ENCODE measurements at places on chromosomes 13 and 19. TPM values are rescaled to one million over a fixed set of nuclear protein-coding genes. Genes with fewer than 3 reads are reported as not detected.

DNA sequence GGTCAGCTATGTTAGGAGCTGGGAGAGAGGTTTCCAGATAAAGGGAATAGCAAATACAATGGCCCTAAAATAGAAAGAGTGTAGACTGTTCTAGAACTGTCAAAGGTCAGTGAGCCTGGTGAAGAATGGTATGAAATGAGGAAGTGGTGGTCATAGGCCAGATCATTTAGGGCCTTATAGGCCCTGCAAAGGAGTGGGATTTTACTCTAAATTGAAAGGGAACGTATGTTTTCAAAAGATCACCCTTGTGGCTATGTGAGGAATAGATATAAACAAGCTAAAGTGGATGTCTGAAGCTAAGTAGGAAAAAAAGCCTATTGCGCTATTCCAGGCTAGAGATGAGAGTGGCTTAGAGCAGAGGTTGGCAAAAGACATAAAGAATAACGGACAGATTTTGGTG, 70.7 kb upstream of the TDRD3 start:
- no peak for DNase-seq

DNA sequence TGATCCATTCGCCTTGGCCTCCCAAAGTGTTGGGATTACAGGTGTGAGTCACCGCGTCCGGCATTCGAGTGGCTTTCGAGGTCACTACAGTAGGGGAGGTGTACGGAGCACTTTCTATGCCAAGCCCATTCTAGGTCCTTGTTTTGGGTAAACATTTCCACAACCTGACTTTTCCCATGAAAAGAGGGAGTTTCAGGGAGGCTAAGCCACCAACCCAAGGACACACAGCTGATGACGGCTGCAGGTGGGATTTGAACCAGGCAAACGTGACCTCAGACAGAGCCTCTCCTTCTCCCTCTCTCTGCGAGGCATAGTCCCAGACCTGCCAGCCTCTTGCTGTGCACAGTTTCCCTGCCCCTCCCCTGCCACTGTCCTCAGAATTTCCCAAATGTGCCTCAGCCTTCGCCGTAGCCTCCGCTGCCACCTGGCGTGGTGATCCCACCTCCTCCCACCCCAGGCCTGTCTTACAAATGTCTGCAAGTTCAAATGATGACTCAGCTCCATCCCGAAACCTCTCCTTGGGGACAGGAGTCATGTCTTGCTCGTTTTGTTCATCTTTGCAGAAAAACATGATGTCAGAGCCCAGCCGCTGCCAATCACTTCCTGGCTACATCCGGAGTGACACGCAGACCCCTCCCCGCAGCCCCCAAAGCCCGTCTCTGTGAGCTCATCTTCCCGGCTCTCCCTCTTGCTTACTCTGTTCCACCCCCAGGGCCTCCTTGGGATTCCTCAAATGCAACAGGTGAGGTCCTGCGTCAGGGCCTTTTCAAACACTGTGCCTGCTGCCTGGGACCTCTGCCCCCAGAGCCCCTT, 6.6 kb upstream of the GADD45B start:
- DNase-seq, result peak; percentile 77

- no peak for DNase-seq
Measured at GRCh38 chr19:7994114-7994513, 11.3 kb downstream of the ELAVL1 start.

- DNase-seq, result no peak
Measured at GRCh38 chr13:78238911-78239310, 320.3 kb upstream of the EDNRB start.

DNA sequence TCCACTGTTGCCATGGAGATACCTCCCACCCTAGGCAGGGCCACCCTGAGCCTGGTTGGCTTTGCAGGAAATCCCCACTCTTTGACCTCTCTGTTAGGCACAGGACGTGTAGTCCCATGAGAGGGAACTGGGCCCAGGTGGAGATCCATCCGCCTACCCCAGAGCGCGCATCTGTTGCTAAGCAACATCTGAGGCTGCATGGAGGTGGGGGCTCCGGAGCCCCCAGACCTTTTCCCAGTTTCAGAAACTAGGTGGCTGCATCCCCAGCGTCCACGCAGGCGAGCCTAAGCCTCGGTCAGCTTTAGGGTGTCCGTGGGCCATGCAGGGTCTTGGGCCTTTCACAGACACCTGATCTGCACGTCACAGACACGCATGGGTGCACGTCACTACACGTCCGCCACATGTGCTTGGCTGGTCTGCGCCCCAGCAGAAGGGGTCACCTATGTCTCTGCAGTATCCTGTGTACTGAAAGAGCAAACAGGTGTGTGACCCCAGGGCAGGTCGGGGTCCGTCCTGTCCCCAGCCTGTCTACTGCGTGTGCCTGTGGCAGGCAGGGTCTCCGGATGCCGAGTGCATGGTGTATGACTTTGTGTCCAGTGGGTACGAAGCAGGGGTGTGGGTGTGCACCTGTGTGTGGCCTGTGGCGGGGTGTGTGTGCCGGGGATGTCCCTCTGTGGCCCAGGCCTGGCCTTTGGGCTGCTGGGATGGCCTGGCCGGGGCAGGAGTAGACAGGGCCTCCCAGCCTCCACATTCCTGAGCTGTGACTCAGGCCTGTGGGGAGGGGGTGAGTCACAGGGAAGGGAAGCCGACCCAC, 4.1 kb upstream of the CIRBP start:
- peak; percentile 86 for DNase-seq

DNA sequence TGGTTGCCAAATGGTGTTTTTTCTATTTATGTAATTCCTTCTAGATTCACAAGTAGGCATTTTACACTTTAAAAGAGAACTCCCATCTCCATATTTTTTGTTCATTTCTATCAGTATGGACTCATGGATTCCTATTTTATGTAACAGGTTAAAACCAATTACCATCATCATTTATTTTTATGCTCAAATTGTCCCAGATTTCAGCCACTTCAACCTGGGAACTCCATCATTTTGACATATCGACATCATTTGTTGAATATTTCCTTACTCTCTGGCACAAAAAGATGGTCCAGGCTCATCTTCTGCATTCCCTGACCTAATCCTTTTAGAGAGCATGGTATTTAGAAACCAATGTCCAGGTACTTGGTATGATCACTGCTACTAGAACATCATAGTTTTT, 79.9 kb downstream of the VWA8 start:
- no peak for DNase-seq

- DNase-seq, result no peak
Measured at GRCh38 chr13:25910243-25910642, 141.6 kb downstream of the SHISA2 start.

- DNase-seq, result no peak
Measured at GRCh38 chr13:102913914-102914313, 68.1 kb downstream of the ERCC5 start.

- no peak for DNase-seq
Measured at GRCh38 chr13:110319397-110319773, 12.3 kb downstream of the COL4A2 start.

DNA sequence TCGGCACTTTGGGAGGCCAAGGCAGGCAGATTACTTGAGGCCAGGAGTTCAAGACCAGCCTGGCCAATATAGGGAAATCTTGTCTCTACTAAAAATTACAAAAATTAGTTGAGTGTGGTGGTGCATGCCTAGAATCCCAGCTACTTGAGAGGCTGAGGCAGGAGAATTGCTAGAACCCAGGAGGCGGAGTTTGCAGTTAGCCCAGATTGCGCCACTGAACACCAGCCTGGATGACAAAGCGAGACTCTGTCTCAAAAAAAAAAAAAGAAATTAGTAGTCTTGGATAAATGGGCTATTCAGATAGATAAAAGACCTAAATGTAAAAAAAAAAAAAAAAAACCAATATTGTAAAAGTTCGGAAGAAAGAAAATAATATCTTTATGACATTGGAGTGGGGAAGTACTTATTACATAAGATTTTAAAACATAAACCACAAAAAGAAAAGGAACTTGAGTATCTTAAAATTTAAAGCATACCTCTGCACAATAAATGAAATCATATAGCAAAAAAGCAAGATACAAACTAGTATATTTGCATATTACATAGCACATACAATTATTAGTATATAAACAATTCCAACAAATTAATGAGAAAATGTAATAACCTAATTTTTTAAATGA, 26.7 kb upstream of the RNASEH2B start:
- DNase-seq, result no peak

DNA sequence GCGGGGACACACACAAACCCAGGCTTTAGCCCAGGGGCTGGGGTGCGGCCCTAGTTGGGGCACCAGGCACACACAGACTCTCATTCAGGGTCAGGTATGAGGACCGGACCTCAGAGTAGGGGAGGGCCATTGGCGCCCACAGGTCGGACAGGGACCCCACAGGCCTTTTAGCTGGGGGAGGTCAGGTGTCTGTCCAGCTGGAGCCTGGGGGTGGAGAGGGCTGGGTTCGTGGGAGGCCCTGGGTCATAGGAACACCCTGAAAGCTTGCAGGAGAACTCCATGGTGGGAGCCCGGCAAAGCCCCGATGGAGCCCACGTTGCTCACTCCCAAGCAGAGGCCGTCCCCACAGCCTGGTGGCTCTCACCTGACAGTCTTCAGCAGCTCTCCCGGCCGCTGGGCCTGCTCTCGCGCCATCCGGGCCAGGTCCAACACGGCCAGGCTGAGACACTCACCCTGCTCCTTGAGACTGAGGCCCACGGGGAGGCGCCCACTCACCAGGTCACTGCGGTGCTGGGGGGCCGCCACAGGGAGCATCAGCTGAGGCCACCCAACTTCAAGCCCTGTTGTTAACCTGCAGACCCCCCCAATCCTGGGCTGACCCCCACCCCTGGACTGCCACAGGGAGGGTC, 5.0 kb downstream of the JAK3 start:
- DNase-seq, result no peak

DNA sequence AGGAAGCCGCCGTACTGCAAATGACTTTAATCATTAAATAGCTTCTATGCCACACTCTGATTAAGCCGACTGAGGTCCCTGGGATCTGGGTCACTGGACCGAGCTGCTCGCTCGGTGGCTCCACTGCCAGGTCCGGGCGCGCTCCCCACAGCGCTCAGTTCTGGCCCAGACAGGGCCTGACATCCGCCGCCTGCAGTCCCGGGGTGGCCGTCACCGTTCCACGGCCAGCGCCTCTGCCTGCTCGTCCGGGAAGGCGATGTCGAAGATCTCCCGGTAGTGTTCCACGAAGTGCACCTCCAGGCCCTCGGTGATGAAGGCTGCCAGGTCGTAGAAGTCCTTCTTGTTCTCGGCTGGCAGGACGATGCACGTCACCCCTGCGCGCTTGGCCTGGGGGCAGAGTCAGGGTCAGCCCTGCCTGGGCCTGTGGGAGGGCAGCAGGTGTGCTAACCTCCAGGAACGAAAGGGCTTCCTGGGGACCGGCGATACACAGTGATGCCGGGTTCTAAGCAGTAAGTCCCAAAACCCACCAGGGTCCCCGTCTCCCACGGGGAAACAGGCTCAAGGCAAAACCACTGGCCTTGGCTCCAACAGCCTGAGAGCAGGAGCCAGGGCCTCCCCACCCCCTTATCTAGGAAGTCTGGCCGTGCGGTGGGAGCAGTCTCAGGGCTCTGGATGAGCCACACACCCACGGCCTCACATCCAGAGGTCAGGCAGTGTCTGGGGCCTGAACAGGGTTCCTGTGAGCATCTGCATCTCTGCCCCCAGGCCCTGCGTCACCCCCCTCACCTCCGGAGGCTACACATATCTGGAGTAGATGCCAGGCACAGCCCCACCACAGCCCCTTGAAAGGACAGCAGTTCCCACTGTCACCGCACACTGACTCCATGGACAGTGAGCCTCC, 2.0 kb downstream of the RPL36 start:
- DNase-seq, result no peak

DNA sequence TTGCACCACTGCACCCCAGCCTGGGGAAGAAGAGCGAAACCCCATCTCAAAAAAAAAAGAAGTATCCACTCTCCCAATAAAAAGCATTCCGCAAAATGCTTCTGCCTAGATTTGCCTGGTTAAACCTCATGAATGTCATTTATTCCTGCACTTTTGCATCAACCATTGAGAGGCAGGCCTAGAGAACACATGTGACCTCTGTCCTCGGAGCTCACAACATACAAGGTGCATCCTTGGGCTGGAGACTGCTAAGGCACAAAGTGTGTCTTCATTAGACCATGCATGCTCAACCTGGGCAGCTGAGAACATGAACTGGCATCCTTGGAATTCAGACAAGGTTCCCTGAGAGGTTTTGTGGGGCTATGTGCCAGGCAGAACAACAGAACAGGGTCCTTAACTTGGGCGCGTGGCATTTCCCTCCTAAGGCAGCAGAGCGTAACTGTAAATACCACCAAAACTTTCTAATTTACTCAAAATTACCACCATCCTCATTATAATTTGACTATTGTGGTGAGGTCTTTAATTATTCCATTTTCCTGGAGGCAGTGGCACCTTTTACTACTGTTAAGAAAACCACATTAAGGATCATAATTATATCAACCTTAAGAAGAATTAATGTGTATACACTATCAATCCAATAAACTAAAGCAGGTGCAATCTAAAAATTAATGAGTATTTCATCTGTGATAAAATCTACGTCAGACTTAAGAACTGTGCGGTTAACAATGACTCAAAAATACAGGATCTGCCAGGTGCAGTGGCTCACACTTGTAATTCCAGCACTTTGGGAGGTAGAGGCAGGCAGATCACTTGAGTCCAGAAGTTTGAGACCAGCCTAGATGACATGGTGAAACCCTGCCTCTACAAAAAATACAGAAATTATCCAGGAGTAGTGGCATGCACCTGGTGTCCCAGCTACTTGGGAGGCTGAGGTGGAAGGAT, 13.8 kb downstream of the RCBTB1 start:
- no peak for DNase-seq

- no peak for DNase-seq
Measured at GRCh38 chr13:93794197-93794885, 567.7 kb downstream of the GPC6 start.

- DNase-seq, result no peak
Measured at GRCh38 chr13:107864543-107865317, 350.6 kb downstream of the LIG4 start.

GRCh38 chr13:44236370-44236769, 137.3 kb upstream of the SERP2 start:
- no peak for DNase-seq

DNA sequence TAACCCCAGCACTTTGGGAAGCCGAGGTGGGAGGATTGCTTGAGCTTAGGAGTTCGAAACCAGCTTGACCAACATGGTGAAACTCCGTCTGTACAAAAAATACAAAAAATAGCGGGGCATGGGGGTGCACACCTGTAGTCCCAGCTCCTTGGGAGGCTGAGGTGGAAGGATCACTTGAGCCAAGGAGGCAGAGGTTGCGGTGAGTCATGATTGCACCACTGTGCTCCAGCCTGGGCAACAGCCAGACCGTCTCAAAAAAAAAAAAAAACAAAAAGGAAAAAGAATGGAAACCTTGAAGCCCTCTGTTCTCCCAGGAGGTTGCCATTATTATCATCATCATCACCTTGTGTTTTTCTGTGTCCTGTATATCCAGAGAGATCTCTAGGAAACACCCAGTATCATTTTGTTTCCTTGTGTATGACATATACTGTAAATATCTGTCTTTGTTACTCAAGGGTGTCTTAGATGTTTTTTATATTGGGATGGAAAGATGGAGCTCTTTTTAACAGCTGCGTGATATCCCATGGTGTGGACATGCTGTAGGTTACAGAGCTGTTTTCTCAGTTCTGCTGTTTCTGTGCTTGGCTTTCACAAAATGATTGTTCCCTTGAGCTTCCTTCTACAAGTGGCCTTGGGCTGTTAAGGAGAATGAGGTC, 11.8 kb downstream of the CHAF1A start:
- DNase-seq, result no peak

The RCBTB2 gene
- polyA plus RNA-seq, result 3.5 TPM

The SYT5 gene
- 0.13 TPM for polyA plus RNA-seq

The KLK4 gene
- polyA plus RNA-seq, result not detected

The POSTN gene
- polyA plus RNA-seq, result 6.3 TPM

The GSX1 gene
- polyA plus RNA-seq, result not detected

The ZNF492 gene
- polyA plus RNA-seq, result not detected

The MED4 gene
- polyA plus RNA-seq, result 48.5 TPM

The C3 gene
- 37.7 TPM for polyA plus RNA-seq

The CPAMD8 gene
- 9.0 TPM for polyA plus RNA-seq

The KLK2 gene
- polyA plus RNA-seq, result not detected

Data from psoas muscle (tissue), 8 donors.